RCC 7860 (cell line): ENCODE measurements at places on chromosomes 12 and 14.

DNA sequence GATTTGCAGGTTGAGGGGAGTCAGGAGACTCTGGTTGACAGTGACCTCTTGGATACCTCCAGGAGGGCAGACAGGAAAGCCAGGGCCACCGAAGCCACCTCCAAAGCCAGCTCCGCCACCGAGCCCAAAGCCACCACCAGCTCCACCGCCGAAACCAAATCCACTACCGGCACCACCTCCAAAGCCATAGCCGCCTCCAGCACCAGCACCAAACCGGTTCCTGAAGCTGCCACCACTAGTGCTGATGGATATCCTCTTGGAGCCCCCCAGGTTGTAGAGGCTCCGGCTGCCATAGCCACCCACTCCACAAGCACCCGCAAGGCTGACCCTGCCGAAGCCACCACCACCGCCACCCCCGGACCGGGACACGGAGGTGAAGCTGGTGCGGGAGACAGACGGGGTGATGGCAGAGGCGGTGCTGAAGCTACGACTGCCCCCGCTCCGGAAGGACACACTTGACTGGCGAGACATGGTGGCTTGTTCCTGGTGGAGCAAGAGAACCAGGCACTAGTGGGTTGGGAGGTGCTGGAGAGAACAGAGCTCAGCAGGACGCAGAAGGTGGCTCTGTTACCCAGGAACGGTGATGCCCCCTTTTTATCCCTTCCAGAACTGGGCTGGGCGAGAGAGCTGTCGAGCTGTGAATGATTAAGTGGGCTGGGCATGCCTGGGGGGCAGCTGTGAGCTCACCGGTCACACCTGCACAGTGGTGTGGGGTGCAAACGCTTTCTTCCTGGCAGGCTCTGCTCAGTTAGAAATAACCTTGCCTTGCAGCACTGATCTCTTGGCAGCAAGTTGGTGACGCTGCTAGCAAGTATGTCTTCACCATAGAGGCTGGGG is at the start of gene KRT5:
Gene KRT5, minus strand, starts transcription at position 569 of the 837 bp plus-strand sequence. Its CDS starts 98 bp downstream, at position 471.
- no peak for DNase-seq

- no peak for DNase-seq
Measured at GRCh38 chr14:65860956-65861611, 448.6 kb downstream of the FUT8 start.

GRCh38 chr12:90226211-90226610 is 517.6 kb upstream of the ATP2B1 start:
- no peak for DNase-seq

GRCh38 chr14:74875941-74876913 is at the start of gene PROX2:
Gene PROX2 (minus strand): TSS chr14:74876145. CDS start chr14:74863834, 12,311 bp downstream.
- DNase-seq = no peak

DNA sequence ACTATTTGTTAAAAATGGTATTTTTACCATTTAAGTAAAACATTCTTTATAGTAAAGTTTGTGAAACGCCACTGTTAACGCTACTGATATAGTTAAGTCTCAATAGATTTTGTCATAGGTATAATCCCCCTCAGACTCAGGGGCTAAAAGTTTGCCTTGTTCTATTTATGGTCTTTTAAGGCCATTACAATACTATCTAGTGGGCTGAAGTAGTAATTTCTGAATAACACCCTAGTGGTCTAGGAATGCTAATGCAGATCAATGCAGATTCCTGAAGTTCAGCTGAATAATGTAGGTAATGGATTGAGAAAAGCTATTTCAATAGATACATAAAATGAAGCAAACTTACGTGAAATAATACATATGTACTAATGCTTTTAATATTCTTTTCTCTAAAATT is 989.3 kb upstream of the NOVA1 start:
- no peak for DNase-seq

GRCh38 chr12:47087088-47087688 is 7.4 kb upstream of the AMIGO2 start:
- DNase-seq = no peak

- DNase-seq = peak; percentile 41
Measured at GRCh38 chr12:121110211-121110940, 22.3 kb upstream of the P2RX7 start.

GRCh38 chr12:25455696-25456095 is 97.4 kb downstream of the LMNTD1 start:
- DNase-seq = no peak

DNA sequence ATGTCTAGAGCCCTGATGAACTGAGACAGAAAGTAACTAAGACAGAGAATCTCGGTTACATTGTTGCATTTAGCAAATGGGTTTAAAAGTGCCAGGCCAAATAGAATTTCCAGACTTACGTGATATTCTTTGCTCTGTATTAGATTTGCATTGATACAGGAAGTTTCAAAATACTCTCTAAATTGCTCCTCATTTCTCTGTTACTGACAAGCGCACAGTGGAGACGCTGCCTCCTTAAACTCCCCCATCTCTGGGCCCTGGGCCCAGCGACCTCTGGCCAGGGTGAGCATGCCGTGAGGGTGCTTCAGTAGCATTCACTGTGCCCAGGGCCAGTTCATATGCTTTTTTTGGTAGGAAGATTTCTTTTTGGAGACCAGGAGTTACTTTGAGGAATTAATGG is 22.9 kb upstream of the EVL start:
- no peak for DNase-seq

DNA sequence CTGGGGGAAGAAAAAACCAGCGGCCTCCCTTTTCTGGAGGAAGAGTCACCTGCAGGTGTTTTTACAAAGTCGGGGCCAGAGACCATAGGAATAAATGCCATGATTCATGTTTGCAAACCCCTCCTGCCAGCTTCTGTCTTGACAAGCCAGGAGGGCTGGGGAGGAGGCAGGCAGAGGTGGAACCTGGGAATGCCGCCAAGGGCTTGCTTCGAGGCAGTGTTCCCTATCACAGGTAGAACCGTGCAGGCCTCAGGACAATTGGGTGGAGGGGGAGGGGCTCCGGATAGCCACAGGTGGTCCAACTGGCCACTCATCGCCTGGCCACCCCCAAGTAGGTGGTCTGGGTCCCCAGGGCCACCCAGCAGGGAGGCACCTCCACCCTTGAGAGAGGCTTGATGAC is 14.2 kb upstream of the DLK1 start:
- DNase-seq = no peak

DNA sequence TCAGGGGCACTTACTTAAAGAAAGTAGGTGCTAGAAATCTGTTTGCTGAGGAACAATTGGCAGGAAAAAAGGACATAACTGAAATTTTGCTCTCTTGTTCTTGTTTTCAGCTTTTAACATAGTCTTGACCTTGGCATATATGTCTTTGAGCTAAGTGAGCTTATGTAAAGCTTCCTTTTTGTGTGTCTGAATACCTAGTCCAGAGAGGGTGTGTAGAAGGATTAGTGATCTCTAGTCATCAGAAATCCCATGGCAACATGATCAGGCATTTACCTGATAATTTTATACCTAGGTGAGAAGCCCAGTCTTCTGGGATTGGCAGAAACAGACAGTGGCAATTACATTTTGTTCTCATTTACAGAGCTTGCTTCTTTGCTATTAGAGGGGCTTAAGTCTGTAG is 166.1 kb downstream of the SNAPC1 start:
- DNase-seq = no peak

- no peak for DNase-seq
Measured at GRCh38 chr14:67513631-67514108, 19.4 kb upstream of the PLEKHH1 start.

DNA sequence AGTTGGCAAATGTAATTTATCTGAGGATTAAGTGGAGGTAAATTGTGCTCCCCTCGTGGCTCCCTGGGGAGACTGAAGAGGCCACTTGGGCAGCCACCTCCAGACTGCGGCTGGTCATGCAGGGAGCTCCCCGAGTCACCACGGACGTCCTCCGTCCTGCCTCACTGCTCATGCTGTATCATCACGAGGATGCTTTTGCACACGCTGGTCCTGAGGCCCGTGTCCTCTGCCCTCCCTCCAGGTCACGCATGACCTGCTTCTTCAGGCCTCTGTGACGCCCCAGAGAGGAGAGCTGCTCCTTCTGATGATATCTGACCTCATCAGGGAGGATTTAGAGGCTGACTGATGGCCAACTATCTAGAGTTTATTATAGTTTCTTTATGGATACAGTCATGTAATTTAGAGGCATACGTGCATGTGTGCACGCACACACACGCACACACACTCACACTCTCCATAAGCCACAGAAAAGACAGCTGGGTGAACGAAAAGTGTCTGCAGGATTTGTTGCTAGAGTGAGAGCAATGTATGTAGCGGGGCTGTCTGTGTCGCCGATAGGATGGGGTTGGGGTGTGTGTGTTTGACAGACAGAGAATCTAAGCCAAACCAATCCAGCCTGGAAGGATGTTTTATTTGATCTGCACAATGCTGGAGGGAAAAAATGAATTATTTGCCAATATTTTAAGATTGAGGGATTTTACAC is 160.0 kb downstream of the ADGRD1 start:
- DNase-seq = no peak

DNA sequence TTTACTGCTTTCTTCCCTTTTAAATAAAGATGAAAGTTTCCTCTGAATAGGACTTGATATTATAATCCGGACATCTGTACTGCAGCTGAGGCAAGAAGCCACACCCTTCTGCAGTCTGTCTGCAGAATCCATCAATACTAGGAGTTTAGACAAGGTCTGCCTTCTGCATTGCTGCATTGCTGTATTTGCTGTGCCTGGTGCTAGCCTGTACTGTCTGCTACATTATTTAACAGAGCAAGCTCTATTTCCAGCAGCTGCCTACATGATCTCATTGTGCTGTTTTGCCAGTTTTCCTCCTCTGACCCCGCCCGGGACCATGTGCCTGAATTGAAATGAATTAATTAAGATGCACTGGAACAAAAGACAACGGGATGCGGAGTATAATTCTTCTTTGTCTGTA is 1.7 kb downstream of the TUBA1A start:
- no peak for DNase-seq

GRCh38 chr12:21370845-21371449 is 1.8 kb upstream of the IAPP start:
- no peak for DNase-seq

- DNase-seq = peak; percentile 31
Measured at GRCh38 chr12:102847131-102847530, 69.9 kb downstream of the PAH start.

GRCh38 chr12:14303661-14304155 is 61.8 kb upstream of the ATF7IP start:
- no peak for DNase-seq

- no peak for DNase-seq
Measured at GRCh38 chr14:51668870-51669269, 17.2 kb downstream of the FRMD6 start.

DNA sequence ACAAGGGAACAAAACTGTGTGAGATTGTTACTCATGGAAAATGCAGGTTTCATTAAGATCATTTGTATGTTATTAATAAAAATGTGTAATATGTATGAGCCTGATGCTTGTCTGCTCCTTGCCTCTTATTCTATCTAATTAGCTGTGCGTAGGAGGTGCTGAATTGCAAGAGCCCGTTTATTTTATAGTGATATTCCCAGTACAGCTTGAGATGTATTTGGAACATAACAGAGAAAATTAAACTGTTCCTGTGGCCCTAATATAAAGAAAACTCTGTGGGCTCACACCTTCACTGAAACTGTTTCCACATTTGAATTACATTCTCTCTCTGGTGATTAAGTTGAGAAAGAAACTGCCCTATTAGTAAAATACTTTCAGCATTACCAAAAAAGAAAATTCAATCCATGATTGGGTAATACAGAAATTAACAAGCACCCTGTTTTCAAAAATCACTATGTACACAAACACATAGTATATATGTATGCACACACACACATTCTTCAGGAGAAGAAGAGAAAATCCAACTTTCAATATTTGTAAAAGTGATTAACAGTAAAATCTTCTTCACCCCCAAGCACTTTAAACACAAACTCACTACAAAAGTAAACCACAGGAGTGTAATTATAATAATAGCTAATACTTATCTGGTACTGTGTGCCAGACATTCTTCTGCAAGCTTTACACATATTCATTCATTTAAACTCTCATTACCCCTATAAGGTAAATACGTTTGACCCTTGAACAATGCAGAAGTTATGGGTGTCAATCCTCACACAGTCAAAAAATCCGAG is 233.2 kb downstream of the PHLDA1 start:
- DNase-seq = no peak

GRCh38 chr12:106682594-106683234 is 91.8 kb upstream of the RIC8B start:
- DNase-seq = peak; percentile 28

GRCh38 chr14:80233470-80234089 is 22.3 kb upstream of the DIO2 start:
- DNase-seq = no peak

DNA sequence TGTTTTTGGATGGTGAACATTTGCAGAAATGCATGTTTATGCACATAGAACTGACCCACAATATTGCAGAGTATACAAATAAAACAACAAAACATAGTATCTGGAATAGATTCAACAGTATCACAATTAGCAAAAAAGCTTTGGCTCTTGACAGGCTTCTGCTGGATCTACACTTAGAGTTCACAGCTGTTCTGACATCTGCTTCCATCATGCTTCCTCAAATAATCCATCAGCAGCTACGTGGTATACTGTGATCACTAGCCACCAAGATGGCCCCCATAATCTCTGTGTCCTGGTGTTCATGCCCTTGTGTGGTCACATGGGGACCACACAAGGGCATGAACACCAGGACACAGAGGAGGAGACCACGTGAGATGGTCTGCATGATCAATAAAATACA is 166.6 kb upstream of the CCDC198 start:
- no peak for DNase-seq

DNA sequence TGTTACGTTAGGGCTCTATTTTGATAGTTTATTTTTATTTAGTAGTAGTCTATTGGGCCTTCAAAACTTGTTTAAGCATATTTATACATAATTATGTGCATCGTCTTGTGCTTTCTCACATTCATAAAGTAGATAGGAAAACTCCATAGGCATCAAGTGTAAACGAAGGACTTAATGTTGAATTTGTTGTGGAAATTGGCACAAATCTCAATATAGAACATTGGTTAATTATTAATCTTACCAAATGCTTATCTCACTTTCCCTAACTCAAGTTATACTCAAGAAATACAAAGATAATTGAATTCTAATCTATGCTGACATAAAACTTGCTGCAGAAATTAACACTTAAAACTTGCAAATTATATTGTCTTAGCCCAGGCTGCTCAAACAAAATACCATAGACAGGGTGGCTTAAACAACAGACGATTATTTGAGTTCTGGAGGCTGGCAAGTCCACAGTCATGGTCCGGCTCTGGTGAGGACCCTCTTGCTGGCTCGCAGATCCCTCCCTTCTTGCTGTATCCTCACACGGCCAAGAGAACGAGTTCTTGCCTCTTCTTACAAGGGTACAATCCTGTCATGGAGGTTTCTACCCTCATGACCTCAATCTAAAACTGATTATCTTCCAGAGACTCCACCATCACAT is 18.8 kb downstream of the STYX start:
- DNase-seq = no peak

DNA sequence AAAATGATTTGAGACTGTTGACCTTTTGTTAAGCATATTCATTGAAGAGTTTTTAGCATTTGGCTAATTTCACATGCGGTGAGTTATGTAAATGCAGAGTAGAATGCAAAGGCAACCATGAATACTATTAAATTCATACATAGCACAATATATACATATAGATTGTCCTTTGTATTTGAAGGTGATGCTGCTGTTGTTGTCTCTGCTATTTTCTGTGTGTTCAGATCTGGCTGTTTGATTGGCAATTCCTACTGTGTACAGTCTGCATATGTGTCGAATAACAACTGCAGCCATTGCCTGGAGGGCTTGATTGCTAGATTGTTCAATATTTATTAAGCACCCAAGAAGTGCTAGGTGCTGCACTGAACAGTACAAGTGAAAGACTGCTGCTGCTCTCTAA is 187.4 kb downstream of the FOXG1 start:
- DNase-seq = no peak

- DNase-seq = no peak
Measured at GRCh38 chr14:105912641-105913180, 386.3 kb downstream of the TMEM121 start.
